HCT116 (cell line): ENCODE measurements at places on chromosomes 1 and 21. TPM values are rescaled to one million over a fixed set of nuclear protein-coding genes. Genes with fewer than 3 reads are reported as not detected.
A peak's percentile ranks its signal among the peaks of the same experiment; 100 is the strongest.

DNA sequence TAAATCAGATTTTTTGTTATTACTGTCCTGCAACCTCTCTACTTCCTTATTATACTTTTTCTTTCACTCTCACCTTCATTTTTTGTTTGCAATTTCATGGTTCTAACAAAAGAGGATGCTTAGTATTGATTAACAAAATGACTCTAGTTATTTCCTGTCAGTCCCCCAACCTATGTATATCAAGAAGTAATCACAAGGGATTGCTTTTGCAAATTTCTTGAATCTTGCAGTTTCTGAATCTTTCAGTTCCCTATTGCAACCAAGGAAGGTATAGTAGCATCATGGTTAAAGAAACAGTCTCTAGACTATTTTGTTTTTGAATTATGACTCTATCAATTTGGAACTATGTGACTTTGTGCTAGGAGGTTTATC, 446.9 kb downstream of the NEGR1 start:
- H3K27me3 ChIP-seq = no peaks in the 10 kb centered on the region
- no peak for DNase-seq
- H3K27ac ChIP-seq = no peak overlapping the region
- H3K36me3 ChIP-seq = no peaks in the 10 kb centered on the region

DNA sequence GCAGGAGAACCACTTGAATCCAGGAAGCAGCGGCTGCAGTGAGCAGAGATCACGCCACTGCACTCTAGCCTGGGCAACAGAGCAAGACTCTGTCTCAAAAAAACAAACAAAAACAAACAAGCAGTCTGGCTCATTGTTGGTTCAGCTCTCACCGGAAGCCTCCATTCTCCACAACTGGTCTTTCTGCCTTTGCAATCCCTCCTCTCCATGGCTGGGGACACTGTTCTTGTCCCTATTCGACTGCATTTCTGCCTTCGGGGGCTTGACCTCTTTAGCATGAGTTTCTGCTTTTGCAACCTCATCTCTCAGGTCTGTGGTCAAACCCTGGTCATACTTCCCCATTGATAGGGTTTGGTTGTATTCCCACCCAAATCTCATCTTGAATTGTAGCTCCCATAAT, 216.3 kb upstream of the NR5A2 start:
- no peak overlapping the region for H3K27ac ChIP-seq
- no peak overlapping the region for H3K4me3 ChIP-seq
- no peaks in the 10 kb centered on the region for H3K36me3 ChIP-seq
- no peaks in the 10 kb centered on the region for H3K4me1 ChIP-seq
- DNase-seq = no peak
- H3K27me3 ChIP-seq = no peaks in the 10 kb centered on the region

DNA sequence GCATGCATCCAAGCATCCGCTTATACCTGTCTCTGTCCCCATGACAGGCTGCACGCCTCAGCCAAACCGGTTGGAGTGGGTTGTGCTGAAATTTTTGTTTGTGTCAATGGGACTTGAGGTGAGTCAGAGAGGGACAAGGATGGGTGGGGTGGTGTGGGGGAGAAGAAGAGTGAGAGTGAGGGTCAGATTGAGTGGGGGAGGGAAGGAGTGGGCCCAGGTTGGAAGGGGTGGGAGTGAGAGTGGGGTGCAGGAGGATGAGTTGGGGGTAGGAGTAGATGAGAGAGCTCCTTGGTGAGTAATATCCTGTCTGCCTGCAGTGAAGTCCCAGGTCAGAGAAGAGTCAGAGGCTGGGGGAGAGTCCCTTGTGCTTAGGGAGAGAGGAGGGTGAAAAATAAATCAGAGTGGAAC, 3.3 kb upstream of the NECTIN4 start:
- H3K27me3 ChIP-seq = no peaks in the 10 kb centered on the region
- H3K4me1 ChIP-seq = peaks cover 14% of the 10 kb centered on the region
- H3K36me3 ChIP-seq = no peaks in the 10 kb centered on the region
- no peak overlapping the region for H3K4me3 ChIP-seq
- no peak for DNase-seq
- no peak overlapping the region for H3K27ac ChIP-seq

ANKRD45 gene
- total RNA-seq = 0.44 TPM

GRCh38 chr21:34984356-34985058, 64.6 kb downstream of the RUNX1 start:
- no peak overlapping the region for H3K27ac ChIP-seq
- DNase-seq = no peak
- peaks cover 27% of the 10 kb centered on the region for H3K4me1 ChIP-seq
- peaks cover 20% of the 10 kb centered on the region for H3K27me3 ChIP-seq
- no peak overlapping the region for H3K4me3 ChIP-seq

DNA sequence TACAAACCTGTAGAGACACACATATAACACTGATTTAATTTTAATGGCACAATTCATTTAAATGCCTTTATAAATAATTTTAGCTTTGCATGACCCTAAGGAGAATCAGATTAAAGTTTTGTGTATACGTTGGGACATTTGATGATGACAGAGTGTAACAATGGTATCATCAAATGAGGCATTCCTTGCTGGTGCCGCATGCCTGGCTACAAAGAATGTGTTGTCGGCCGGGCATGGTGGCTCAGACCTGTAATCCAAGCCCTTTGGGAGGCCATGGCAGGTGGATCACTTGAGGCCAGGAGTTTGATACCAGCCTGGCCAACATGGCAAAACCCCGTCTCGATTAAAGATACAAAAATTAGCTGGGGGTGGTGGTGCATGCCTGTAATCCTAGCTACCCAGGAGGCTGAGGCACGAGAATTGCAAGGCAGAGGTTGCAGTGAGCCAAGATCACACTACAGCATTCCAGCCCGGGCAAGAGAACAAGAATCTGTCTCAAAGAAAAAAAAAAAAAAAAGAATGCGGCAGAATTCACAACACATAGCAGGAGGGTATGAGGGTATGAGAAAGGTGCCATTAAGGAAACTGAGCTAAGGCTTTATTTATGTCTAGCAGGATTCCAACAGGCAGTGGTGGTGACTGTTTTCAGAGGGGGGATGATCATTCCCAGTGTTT, 58.9 kb downstream of the PTPN14 start:
- peaks cover 41% of the 10 kb centered on the region for H3K4me1 ChIP-seq
- no peaks in the 10 kb centered on the region for H3K36me3 ChIP-seq
- H3K4me3 ChIP-seq = no peak overlapping the region
- DNase-seq = no peak
- no peak overlapping the region for H3K27ac ChIP-seq
- no peaks in the 10 kb centered on the region for H3K27me3 ChIP-seq

- no peak overlapping the region for H3K27ac ChIP-seq
- H3K4me3 ChIP-seq = no peak overlapping the region
- H3K36me3 ChIP-seq = no peaks in the 10 kb centered on the region
- H3K27me3 ChIP-seq = peaks cover 26% of the 10 kb centered on the region; the same call in 1 of the 2 replicates
- no peaks in the 10 kb centered on the region for H3K4me1 ChIP-seq
Observed at GRCh38 chr1:210570116-210570515, 241.4 kb downstream of the HHAT start.

GRCh38 chr1:168195199-168196135, 16.7 kb downstream of the TIPRL start:
- H3K27me3 ChIP-seq = no peaks in the 10 kb centered on the region
- no peak for DNase-seq
- no peak overlapping the region for H3K4me3 ChIP-seq
- H3K4me1 ChIP-seq = no peaks in the 10 kb centered on the region

CHRM3 gene
- total RNA-seq = 0.15 TPM

DNA sequence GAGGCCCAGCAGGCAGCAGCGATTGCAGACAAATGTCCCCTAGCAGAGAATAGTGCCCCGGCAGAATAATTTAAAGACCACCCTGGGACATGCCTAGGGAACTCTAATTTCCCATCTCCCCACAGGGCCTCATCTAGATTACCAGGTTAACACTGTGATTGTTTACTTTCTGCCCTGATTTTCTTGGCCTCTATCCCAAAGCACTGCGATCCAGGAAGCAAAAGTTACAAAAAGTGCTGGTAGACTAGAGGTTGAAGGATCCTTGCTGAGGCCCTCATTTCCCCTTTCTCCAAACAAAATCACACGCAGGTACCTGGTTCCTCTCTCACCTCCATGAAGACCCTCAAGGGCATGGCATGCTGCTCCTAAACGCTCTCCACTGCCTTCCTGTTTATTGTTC, 229.7 kb downstream of the C1orf94 start:
- H3K27ac ChIP-seq = no peak overlapping the region
- peaks cover 15% of the 10 kb centered on the region; the same call in 1 of the 2 replicates for H3K27me3 ChIP-seq
- no peaks in the 10 kb centered on the region for H3K4me1 ChIP-seq
- no peaks in the 10 kb centered on the region for H3K36me3 ChIP-seq

- H3K4me3 ChIP-seq = no peak overlapping the region
- DNase-seq = no peak
- no peaks in the 10 kb centered on the region for H3K27me3 ChIP-seq
- no peak overlapping the region for H3K27ac ChIP-seq
- peaks cover 8% of the 10 kb centered on the region; the same call in 1 of the 2 replicates for H3K4me1 ChIP-seq
Observed at GRCh38 chr1:172469717-172470116, 25.8 kb upstream of the PIGC start.

GRCh38 chr1:46019348-46019747, 113.1 kb downstream of the PIK3R3 start:
- H3K4me3 ChIP-seq = no peak overlapping the region
- no peak overlapping the region for H3K27ac ChIP-seq
- no peaks in the 10 kb centered on the region for H3K27me3 ChIP-seq
- H3K4me1 ChIP-seq = no peaks in the 10 kb centered on the region

DNA sequence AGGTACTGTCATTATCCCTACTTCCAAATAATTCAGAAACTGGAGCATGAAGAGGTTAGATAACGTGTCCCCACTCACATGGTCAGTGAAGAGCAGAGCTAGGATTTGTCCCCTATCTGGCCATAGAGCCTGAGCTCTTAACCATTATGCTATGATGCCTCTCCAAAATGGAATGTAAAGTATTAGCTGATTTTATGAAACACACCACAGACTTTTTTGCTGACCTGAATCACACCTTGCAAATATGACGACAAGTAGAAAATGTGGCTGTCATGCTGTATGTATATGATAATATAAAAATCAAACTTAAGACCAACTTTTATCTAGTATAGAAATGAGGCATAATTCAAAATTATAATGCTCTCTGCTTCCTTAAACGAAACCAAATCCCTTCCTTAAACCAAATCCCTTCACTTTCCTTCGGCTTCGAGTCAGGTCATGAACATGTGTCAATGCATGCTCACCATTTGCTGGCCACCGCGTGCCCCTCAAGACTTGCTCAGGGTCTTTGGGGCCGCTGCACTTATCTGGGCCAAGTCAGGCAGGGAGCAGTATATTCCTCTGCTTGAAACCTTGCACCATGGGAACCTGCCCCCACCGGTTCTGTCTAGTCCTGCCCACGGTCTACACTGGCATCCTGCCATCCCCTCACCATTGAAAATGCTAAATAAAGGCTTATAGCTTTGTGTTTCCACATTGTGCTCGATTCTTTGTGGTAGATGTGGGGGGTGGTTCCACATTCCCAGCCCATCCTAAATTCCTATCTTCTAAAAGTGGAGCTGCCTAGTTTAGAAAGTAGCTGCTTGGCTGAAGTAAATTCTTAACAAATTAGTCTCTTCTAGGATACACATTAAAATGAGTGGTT, 1.6 kb upstream of the TMCC2 start:
- no peak overlapping the region for H3K27ac ChIP-seq
- no peaks in the 10 kb centered on the region for H3K27me3 ChIP-seq
- H3K4me3 ChIP-seq = no peak overlapping the region
- peaks cover 28% of the 10 kb centered on the region for H3K4me1 ChIP-seq

DNA sequence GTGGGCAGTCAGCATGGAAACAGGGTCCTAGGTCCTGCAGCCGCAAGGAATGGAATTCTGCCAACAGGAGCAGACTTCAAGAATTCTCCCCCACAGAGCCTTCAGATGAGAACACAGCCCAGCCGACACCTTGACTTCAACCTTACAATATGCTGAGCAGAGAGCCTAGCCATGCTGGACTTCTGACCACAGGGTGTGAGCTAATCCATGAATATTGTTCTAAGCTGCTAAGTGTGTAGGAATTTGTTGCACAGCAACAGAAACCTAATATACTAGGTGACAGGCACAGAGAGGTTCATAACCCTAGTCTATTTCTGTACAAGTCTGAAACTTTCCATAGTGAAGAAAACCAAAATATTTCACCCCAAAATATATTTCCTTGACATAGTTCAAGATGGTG, 32.9 kb upstream of the IFNGR2 start:
- H3K4me1 ChIP-seq = peaks cover 18% of the 10 kb centered on the region
- no peak overlapping the region for H3K27ac ChIP-seq
- DNase-seq = no peak
- no peaks in the 10 kb centered on the region for H3K36me3 ChIP-seq
- H3K4me3 ChIP-seq = no peak overlapping the region

GRCh38 chr1:155974208-155975115, 3.9 kb downstream of the ARHGEF2 start:
- H3K4me3 ChIP-seq = no peak overlapping the region
- 0 out of 2 replicates have a peak, but pooled peaks cover under 1% of the 10 kb centered on the region for H3K36me3 ChIP-seq
- H3K27ac ChIP-seq = peak overlapping the region; percentile 85; the same call in 1 of the 2 replicates
- H3K27me3 ChIP-seq = no peaks in the 10 kb centered on the region

DNA sequence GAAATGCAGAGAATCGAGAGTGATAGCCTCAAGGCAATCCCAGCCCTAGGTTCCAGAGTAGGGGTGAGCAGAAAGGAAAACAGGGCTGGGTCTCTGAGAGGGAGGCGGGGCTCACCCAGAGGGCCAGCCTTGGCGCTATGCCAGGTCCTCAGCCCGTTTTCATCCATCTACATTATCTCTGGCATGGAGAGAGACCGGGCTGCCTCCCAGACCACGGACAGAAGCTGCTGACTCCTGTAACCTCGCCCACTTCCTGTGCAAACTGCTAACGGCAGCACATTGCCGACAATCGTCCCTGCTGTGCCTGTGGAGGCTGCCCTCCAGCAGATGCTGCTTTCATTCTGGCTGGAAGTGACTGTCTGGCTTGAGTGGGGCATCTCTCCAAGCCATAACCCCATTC, 569.1 kb downstream of the NPHP4 start:
- no peak overlapping the region for H3K27ac ChIP-seq
- H3K36me3 ChIP-seq = no peaks in the 10 kb centered on the region
- no peaks in the 10 kb centered on the region for H3K4me1 ChIP-seq
- no peak overlapping the region for H3K4me3 ChIP-seq
- H3K27me3 ChIP-seq = no peaks in the 10 kb centered on the region; the same call in 1 of the 2 replicates

SEC16B gene
- total RNA-seq = 1.2 TPM

GBP1 gene
- total RNA-seq = 0.15 TPM

DNA sequence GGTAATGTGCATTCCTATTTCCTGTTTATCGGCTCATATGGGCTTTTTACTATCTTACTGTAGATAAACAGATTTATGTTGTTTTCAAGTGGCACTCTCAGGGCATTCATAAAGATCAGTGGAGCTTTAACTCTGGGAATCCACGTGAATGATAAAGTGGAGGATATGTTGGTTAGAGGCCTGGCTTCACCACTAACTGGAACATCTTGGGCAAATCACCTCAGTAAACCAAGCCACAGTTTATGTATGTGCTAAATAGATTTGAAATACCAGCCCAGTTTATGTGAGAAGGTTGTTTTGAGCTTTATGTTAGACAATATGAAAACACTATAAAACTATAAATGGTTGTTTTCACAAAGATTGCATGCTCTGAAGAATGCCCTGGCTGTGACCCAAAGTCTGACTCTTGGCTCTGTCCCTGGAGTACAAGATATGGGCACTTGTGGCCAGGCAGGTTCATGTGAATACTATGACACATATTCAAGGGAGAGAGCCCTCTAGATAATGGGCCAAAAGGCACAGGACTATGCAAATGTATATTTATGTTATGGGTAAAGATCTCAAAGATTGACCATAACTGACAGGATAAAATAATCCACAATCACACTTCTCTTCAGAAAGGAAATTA, 36.7 kb downstream of the FAM163A start:
- H3K4me1 ChIP-seq = no peaks in the 10 kb centered on the region
- H3K27me3 ChIP-seq = no peaks in the 10 kb centered on the region
- DNase-seq = no peak
- no peaks in the 10 kb centered on the region for H3K36me3 ChIP-seq
